Small intestine (tissue), 16 donors: ENCODE measurements at places on chromosomes 16 and 17. TPM values are rescaled to one million over a fixed set of nuclear protein-coding genes. Genes with fewer than 3 reads are reported as not detected.

The KRT36 gene
- polyA plus RNA-seq = not detected

The TM4SF5 gene
- polyA plus RNA-seq = 491 TPM

The NT5M gene
- polyA plus RNA-seq = 0.54 TPM

The ALOXE3 gene
- polyA plus RNA-seq = not detected
